ENCODE measurements at places on chromosomes 5 and 9.

DNA sequence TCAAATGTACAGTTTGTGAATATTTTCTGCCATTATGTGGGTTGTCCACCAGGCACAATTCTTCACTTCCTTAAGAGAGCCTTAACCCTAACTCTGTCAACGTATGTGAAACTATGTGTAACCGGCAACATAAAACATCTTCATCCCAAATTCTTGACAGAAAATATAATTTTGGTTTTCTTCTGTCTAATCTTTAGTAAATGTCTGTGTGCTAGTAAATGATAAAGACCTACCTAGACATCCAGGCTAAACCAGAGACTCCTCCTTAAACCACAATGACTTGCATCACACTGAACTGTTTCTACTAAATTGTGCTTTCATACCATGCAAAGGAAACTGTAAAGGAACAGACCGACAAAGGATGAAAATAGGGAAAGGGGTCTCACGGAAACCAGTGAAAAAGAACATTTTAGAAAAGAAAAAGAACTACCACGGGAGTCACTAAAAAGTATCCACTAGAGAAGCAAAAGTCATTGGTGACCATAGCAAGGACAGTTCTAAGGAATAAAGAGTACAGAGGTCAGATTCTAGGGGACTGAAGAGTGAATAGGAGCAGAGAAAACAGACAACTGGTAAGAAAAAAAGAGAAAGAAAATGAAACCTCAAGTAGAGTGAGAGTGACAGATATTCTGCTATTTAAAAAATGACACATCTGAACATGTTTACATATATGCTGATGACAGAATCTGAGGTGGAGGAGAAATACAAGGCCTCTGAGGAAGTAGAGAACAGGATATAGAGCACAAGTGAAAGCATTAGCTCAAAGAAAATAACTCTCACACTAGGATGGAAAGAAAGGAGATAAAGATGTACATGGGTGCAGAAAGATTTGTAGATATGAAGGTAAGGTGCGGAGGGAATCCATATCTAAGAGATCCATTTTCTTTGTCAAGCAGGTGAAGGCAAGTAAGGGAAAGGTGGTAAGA lies 49.4 kb downstream of the FNIP1 start:
- DNase-seq = peak; percentile 95

- DNase-seq = peak; percentile 50
These were observed 15.3 kb downstream of the MYMK start for GRCh38 chr9:133509179-133510083.

DNA sequence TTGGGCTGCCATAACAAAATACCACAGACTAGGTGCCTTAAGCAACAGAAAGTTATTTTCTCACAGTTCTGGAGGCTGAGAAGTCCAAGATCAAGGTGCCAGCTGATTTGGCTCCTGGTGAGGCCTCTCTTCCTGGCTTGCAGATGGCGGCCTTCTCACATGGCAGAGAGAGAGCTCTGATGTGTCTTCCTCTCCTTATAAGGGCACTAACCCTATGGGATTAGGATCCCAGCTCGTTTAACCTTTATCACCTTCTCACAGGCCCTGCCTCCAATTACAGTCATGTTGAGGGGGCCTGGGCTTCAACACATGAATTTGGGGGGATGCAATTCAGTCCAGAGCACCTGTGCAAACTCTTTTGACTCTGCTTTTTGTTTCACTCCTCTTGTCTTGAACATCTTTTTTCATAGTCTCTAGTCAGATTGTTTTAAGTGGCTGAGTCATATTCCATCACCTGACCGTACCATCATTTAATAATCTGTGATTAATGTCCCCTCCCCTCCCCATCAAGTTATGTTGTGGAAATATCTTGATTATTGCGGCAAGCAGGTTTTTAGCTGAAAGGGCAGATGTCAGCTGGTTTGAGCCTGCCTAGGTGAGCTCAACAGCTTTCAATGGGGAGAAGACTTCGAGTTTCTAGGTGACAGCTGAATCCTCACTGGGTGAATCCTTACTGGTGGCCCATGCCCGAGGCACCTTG lies 61.8 kb downstream of the NDFIP1 start:
- DNase-seq = no peak

DNA sequence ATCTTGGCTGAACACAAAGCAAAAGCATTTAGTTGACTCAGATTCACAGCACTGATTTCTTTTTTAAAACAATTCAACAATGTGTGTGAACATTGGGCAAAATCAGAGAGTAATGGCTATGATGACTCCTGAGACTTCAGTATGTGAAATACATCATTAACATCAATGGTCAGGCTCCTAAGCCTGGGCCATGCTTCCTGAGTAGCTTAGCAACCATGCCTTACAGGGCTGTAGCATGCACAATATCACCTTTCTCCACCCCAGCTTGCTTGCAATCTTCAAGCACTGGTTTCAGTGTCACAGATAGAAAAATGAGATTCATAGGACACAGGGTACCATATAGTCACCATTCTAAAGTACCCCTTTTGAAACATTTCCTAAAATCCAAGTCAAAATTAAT lies 41.3 kb downstream of the MACROH2A1 start:
- no peak for DNase-seq

DNA sequence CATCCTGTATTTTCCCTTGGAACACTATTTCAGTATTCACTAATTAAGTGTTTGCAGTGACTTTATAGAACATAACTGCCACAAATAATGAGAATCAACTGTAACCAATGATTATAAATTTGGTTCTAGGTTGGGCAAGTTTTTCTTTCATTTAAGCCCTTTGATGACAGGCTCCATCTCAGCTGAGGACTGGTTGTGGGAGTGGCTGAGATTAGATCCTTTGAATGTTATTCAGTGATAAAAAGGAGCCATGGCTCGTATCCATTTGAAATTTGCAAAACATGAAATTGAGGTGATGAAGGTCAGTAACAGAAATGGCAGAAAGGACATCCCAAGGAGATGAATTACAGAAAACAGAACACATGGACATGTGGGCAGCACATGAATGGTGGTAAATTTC lies 138.1 kb upstream of the PCA3 start:
- DNase-seq = no peak

- no peak for DNase-seq
These were observed 17.8 kb downstream of the SERINC5 start for GRCh38 chr5:80238097-80238496.

- no peak for DNase-seq
These were observed 13.7 kb upstream of the CXCL14 start for GRCh38 chr5:135592312-135593045.

GRCh38 chr5:78211052-78211451 lies 83.4 kb downstream of the AP3B1 start:
- no peak for DNase-seq

- DNase-seq = no peak
These were observed 69.8 kb downstream of the CNTLN start for GRCh38 chr9:17204611-17205152.

- no peak for DNase-seq
These were observed 28.6 kb upstream of the CTNNA1 start for GRCh38 chr5:138724470-138725146.

- DNase-seq = peak; percentile 7
These were observed 233.2 kb downstream of the FBXL17 start for GRCh38 chr5:108148715-108149139.

GRCh38 chr5:50593681-50594080 lies 72.8 kb upstream of the PARP8 start:
- DNase-seq = no peak

DNA sequence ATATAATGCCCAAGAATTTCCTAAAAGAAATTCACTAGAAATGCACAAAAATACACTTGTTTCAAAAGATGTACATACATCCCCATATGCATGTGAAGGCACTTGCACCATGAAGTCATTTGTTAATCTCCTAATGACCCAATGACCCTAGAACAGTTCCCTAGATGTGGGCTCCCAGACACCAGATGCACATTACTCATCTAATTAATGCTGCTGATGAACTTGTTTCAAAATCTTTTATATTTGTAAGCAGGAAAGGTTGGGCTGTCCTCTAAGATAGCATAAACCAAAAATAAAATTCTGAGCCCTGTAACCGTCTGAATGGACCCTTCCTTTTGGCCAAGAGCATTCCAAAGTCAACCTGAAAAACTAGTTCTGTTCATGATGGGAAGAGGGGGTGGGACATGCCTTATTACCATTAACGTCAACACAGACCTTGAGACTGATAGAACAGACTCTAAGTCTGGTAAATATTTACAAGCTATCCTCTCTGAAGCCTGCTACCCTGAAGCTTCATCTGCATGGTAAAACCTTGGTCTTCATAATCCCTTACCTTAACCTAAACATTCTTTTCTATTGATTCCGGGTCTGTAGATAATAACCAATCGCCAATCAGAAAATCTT lies 91.0 kb upstream of the DAPK1 start:
- DNase-seq = no peak

DNA sequence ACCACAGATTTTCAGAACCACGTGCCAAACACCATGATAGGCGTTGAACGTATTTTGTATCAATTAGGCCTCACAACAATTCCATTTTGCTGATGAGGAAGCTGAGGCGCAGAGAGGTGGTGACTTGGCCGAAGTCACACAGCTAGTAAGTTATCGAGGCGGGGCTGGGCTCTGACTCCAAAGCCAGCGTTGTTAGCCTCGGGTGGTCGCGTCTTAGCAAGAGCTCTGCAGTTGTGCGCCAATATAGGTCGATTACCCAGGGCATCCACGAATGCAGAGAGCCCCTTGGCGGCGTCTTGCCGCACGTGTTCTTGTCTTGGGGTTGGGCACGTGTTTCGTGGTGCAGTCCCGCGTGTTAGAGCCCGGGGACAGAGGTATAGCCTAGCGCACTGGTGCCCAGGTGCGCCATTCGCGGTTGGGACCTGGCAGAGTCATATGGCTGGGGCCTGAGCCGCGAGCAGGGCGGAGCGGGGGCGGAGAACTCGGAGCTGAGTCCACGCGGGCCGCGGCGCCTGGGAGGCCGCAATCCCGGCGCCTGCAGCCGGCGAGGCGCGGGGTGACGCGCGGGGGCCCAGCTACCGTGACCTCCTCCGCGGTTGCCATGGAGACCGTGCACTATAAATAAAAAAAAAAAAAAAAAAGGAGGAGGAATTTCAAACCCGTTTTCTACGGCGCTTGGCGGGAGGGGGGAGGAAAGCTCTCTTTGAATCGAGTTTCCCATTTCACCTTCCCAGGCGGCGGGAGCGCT lies 62.3 kb downstream of the CXXC5 start:
- peak; percentile 95 for DNase-seq

DNA sequence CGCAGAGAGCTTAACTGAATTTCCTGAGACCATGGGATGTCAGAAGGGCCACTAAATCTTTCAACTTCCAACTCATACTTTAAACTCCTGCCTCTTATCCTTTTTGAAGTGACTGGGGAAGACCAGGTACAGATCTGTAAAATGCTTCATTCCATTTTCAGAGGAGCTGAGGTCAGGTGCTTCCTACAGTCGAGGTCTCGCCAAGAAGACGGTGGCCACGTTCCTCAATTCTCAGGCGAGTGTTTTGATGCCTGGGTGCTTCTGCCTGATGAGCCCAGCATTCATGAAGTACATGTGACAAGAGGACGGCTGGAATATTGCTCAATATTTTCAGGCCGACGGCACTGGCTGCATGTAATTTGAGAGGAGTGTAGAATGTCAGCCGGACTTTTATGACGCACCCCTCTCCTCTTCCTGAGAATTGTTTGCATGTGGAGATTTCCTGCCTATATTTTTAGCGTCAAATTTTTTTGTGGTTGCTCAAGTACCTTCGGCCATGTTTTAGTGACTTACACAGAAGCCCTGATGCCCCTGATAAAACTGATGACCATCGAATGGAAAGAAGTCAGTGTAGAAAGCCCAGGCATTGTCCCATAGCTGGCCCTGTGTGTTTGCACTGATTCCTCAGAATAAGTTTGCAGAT lies 38.8 kb upstream of the GLRX start:
- DNase-seq = peak; percentile 53

GRCh38 chr5:72510610-72511181 lies 3.5 kb upstream of the ZNF366 start:
- peak; percentile 66 for DNase-seq

GRCh38 chr5:137141779-137142178 lies 357.3 kb downstream of the SPOCK1 start:
- DNase-seq = no peak

- DNase-seq = no peak
These were observed 86.6 kb downstream of the SLC38A9 start for GRCh38 chr5:55625589-55625909.

DNA sequence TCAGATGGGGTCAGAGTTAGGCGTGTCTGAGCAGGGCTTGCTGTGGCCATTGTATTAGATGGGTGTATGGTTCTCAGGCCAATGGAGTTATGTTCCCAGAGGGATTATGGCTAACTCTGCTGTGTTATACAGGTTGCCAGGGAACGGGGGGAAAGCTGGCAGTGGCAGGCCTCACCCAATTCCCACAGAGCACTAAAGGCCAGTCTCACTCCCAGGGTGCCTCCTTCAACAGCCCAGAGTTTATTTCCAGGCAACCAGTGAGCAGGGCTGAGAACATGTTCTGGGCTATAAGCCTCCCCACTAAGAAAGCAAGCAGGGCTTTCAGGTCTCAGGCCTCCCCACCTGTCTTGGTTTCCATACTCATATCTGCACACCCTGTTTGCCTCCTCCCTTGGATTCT lies 597.9 kb downstream of the ZNF608 start:
- DNase-seq = no peak

- DNase-seq = no peak
These were observed 63.4 kb upstream of the PAPPA start for GRCh38 chr9:116090030-116090770.

GRCh38 chr9:129177443-129177790 lies 644 bp downstream of the IER5L start:
- peak; percentile 46 for DNase-seq

DNA sequence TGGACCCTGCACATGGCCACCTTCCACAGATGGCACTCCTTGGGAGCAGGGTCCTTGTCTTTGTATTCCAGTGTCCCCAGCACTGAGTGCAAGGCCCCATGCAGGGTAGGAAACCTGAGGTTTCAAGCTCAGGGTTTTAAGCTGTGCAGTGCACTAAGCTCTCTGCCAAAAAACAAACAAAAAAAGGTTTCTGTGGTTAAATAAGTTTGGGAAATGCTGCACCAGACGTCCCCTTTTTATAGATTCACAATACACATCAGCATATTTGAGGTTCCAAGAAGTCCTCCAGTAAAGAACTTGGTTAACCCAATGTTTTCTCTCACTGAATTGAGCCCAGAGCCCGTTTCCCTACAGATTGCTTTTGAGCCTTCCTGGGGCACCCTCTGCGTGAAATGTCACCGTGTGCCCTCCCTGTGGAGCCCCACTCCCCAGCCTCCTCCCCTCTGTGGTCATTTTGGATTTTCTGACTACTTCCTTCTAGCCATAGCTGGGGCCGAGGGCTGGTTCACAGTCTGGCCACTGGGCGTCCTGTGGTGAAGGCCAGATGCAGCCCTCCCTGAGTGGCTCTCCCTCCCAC lies 17.1 kb downstream of the DELE1 start:
- peak; percentile 15 for DNase-seq

DNA sequence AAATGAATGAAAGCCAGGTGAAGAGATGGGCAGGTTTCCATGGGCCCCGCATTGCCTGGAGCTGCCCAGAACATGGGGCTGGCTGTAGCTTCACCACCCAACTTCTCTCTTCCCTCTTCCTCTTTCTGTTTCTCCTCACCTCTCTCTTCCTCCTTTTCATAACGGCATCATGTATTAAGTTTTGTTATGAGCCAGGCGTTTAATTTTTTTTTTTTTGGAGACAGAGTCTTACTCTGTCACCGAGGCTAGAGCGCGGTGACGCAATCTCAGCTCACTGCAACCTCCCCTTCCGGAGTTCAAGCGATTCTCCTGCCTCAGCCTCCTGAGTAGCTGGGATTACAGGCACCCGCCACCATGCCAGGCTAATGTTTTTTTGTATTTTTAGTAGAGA lies 13.0 kb upstream of the SPINK4 start:
- peak; percentile 81 for DNase-seq
